ENCODE measurements at places on chromosomes 3 and 15. TPM values are rescaled to one million over a fixed set of nuclear protein-coding genes. Genes with fewer than 3 reads are reported as not detected.

Gene POPDC2
- 586 TPM for total RNA-seq

Gene MYO1E
- 36.4 TPM for total RNA-seq

Gene PBRM1
- total RNA-seq: 55.0 TPM

Gene CPLX3
- 4.1 TPM for total RNA-seq

Gene ATP8B4
- total RNA-seq: 3.1 TPM

Gene PLA2G4E
- total RNA-seq: not detected

Gene IGSF11
- total RNA-seq: 1.6 TPM

Gene TRIM42
- total RNA-seq: not detected

Gene ABTB1
- total RNA-seq: 34.2 TPM
